ENCODE measurements at places on chromosomes 3 and 15. TPM values are rescaled to one million over a fixed set of nuclear protein-coding genes. Genes with fewer than 3 reads are reported as not detected.

HIGD1A gene
- total RNA-seq, result 270 TPM

- no peak for DNase-seq
Observed at GRCh38 chr3:107446706-107447105, 69.5 kb downstream of the CCDC54 start.

STAB1 gene
- total RNA-seq, result 169 TPM

GRCh38 chr3:192090586-192090985 is 629.6 kb downstream of the PYDC2 start:
- no peak for DNase-seq

- DNase-seq, result no peak
Observed at GRCh38 chr3:150451329-150452048, 43.4 kb downstream of the TSC22D2 start.

SAXO2 gene
- total RNA-seq, result 2.7 TPM

GRCh38 chr15:52082197-52083036 is 30.2 kb downstream of the BCL2L10 start:
- DNase-seq, result no peak

- no peak for DNase-seq
Observed at GRCh38 chr3:31724651-31725050, 191.9 kb downstream of the STT3B start.

ERC2 gene
- total RNA-seq, result 3.6 TPM

DNA sequence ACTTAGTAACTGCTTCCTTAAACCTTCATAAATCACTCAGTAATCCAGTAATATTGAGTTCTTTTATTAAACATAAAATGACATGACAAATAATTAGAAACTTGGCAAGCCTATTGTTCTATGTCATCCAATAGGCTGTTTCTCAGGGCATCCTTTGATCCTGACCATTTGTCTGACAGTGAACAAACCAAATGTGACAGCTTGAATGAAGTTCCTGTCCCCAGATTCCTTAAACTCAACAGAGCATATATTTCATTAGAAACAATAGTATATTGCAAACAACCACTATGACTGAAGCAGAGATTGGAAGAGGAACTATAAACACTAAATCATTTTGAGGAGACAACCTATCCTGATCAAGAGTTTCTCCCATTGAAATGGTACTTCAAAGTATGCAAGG is 113.6 kb upstream of the MDFIC2 start:
- DNase-seq, result no peak
